ENCODE measurements at places on chromosomes 13 and 19. TPM values are rescaled to one million over a fixed set of nuclear protein-coding genes. Genes with fewer than 3 reads are reported as not detected.

The ZNF586 gene
- 29.7 TPM for polyA plus RNA-seq

The ZNF737 gene
- polyA plus RNA-seq: 30.9 TPM

The ADGRE2 gene
- polyA plus RNA-seq: 0.35 TPM

GRCh38 chr19:36246006-36246481 lies 31.1 kb downstream of the ZNF146 start:
- DNase-seq: peak; percentile 9

GRCh38 chr19:1206150-1206863 lies 729 bp downstream of the STK11 start:
- DNase-seq: no peak

DNA sequence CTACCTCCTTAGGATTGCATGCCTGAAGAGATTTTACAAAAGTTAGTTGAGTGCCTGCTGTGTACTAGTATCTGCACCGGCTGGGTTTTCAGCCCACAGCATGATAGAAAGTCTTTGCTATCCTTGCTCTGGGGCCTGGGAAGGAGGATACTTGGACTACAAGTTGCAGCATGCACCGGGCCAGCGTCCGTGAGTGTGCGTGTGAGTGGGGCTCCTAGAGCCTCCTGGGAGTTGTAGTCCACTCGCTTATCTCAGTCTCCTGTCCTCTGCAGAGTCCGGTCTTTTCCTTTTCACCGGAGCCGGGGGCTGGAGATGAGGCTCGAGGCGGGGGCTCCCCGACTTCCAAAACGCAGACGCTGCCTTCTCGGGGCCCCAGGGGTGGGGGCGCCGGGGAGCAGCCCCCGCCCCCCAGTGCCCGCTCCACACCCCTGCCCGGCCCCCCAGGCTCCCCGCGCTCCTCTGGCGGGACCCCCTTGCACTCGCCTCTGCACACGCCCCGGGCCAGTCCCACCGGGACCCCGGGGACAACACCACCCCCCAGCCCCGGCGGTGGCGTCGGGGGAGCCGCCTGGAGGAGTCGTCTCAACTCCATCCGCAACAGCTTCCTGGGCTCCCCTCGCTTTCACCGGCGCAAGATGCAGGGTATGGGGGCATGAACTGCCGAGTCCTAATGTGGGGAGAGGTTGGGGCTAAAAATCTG lies 20.6 kb downstream of the BRSK1 start:
- no peak for DNase-seq
